ENCODE measurements at places on chromosomes 7 and 10.

DNA sequence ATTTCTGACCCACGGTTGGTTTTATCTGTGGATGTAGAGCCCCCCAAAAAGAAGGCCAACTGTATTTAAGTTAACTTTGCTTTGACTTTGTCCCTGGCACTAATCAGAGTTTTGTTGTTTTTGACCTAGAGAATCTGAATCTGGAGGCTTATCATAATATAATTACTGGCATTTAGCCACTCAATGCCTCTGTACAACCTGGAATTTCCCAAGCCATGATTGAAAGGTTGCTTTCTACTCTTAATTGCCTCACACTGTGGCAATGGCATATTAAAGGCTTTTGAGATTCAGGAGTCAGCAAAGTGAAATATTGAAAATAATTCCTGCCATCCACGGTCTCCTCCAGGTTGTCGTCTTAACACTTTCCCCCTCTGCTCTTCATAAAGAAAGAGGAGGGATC lies 205.2 kb upstream of the GHITM start:
- no peak for DNase-seq

DNA sequence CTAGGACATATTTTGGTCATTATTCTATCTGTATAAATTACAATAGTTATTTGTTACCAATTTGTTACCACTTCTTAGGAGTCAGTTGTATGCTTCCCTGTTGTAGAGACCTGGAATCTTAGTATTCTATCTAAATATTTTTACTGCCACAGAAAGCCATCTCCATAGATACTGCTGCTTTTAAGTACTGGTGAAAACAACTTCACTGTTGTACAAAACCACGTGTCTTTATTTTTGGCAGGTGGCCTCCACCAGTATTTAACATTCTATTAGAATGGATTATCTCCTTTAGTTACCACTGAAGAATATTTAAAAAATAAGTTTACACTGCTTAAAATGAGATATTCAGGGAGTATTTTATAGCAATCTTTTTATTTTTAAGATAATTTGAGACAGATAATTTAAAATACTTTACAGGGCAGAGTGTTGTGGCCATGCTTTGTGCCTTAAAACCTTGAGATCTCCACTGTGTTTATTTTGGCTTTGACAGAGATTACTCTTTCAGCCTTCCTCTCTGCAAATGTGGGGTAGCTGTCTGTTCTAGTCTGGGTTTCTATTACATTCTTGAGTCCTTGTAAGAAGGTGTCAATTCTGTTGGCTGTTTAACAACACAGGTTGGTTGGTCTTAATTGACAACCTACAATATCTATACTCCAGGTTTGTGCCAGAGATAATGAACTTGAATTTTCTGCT lies 185.6 kb downstream of the LRRC4 start:
- DNase-seq, result no peak

- DNase-seq, result no peak
These were observed 196.0 kb downstream of the REEP3 start for GRCh38 chr10:63717027-63717715.

GRCh38 chr10:93436591-93437085 lies 45.5 kb downstream of the MYOF start:
- no peak for DNase-seq

GRCh38 chr7:6631605-6632004 lies 5.5 kb upstream of the ZNF316 start:
- no peak for DNase-seq

GRCh38 chr10:1187151-1187854 lies 131.1 kb downstream of the WDR37 start:
- no peak for DNase-seq

DNA sequence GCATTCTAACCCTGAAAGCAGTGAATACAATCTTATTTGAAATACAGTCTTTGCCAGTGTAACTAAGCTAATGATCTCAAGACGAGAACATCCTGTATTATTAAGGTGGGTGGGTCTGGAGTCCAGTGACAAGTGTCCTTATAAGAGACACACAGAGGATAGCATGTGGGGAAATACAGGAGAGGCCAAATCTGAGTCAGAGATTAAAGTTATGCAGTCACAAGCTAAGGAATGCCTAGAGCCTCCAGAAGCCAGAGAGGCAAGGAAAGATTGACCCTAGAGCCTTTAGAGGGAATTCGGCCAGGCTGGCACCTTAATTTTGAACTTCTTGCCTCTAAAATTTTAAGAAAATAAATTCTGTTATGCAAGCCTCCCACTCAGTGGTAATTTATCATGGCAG lies 87.5 kb upstream of the HGF start:
- DNase-seq, result no peak

GRCh38 chr7:43484678-43485395 lies 98.1 kb upstream of the STK17A start:
- DNase-seq, result no peak

DNA sequence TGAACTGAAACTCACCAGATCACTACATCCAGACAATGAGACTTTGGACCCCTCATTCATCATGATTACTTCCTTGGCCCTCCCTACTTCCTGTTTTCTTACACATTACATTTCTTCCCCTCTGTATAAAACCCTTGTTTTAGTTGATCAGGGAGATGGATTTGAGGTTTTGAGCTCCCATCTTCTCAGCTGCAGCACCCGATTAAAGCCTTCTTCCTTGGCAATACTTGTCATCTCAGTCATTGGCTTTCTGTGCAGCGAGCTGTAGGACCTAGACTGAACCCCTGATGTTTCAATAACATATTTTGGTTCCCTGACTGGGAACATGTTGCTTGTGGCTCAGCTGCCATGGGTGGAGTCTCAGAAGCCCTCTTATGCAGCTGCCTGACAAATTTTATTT lies 33.1 kb downstream of the NOLC1 start:
- DNase-seq, result no peak

GRCh38 chr10:12921163-12921562 lies 80.3 kb downstream of the CCDC3 start:
- no peak for DNase-seq

GRCh38 chr7:73623798-73624668 lies at the start of gene MLXIPL:
MLXIPL (minus strand) TSS chr7:73624522; CDS start chr7:73624492, 30 bp downstream.
- peak; percentile 96 for DNase-seq

GRCh38 chr10:31083765-31084184 lies 52.1 kb upstream of the ZNF438 start:
- DNase-seq, result peak; percentile 29

DNA sequence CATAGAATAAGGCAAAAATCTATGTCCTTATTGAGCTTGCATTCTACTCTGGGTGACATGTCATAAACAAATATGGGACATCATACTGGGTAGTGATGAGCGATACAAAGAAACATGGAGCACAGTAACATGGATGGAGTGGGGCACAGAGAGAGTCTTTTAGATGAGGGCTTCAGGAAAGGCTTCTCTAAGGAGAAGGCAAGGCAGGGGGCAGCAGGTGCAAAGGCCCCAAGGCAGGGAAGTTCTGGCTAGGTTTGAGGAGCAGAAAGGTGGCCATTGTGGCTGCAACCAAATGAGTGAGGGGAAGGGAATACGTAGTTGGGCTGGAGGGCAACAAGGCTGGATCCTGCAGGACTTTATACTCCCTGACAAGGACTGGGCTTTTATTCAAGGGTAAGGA lies 211.4 kb downstream of the HERPUD2 start:
- no peak for DNase-seq

DNA sequence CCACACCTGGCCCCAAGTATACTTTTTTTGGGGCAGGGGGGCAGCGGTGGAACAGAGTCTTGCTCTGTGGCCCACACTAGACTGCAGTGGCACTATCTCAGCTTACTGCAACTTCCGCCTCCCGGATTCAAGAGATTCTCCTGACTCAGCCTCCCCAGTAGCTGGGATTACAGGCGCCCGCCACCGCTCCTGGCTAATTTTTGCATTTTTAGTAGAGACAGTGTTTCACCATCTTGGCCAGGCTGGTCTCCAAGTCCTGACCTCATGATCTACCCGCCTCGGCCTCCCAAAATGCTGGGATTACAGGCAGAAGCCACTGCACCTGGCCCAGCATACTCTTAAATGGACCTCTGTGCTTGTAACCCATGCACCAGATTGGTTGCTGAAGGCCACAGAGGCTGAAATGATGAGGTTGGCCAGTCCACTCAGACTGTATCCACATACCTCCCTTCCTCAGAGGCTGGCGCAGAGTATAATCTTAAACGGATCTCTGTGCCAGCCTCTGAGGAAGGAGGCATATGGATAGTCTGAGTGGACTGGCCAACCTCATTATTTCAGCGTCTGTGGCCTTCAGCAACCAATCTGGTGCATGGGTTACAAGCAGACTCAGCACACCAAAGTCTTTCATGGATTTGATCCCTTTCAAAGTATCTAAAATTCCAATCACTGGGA lies 3.0 kb downstream of the CALN1 start:
- DNase-seq, result no peak

DNA sequence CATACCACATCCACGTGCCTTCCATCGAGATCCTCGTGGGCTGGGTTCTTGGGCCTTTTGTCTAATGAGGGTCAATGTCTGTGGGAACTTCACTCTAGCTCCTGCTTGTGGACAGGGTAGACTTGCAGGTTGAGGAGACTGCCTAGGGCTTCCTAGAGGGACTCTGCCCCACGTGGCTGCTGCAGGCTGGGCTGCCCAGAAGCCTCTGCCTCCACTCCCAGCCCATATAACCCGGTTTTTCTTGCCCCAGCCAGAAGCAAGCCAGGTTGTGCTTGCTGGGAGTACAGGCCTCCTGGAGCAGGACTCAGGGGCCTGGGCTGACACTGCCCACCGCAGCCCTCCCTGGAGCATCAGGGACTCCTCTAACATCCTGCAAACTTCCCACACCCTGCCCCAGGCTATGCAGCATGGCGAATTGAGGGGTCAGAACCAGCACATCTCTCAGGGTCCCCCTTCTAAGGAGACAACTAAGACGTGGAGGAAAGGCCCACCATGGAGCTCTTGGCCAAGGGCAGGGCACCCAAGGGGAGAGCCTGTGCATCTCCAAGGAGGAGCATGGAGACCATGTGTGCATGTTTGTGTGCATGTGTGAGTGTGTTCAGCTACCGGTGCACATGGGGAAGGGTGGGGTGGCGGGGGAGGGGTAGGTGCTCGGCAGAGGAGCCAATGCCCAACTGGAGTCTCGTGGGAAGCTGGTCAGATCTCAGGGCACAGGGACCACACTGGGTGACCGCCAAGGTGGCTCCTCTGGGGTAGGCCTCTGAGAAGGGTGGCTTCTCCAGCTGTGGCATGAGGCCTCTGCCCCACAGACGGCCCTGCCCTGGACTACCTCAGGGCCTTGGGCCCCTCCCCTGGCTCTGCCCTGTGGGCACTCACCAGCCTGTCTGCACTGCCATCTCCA lies 62.6 kb downstream of the RASGEF1A start:
- DNase-seq, result peak; percentile 7

DNA sequence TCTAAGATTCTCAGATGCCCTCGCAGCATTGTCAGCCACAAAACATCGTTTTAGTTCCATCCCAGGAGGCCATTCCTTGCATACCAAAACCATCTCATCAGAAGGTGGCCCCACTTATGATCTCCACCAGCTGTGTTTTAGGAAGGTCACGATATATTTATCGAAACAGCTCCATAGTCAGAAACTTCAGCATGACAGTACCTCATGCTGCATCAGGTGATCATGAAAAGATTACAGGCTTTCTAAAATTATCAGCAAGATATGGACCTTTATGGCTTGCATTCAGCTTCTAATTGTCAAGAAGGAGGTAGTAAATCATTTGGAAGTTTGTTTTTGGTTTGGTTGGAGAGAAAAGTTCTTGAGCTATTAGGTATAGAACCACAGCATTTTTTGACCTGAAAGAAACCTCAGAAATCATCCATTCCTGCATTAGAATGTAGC lies 20.0 kb downstream of the JAZF1 start:
- DNase-seq, result no peak

DNA sequence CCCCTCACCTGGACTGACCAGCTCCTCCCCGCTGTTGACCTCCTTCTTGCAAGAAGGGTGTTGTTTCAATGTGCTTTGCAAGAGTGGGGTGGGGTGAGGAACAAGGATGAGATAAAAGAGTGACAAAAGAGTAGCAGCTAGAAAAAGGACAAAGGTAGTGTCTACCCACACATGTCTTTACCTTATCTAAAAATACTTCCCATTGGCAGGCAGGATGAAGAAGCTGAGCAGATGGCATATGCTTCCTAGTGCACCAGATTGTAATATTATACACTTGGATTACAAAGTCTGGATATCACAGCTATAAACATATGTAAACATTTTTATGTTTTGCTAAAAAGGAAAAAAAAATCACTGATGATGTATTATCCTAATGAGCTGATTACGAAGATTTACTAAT lies 34.5 kb downstream of the CHN2 start:
- DNase-seq, result no peak

DNA sequence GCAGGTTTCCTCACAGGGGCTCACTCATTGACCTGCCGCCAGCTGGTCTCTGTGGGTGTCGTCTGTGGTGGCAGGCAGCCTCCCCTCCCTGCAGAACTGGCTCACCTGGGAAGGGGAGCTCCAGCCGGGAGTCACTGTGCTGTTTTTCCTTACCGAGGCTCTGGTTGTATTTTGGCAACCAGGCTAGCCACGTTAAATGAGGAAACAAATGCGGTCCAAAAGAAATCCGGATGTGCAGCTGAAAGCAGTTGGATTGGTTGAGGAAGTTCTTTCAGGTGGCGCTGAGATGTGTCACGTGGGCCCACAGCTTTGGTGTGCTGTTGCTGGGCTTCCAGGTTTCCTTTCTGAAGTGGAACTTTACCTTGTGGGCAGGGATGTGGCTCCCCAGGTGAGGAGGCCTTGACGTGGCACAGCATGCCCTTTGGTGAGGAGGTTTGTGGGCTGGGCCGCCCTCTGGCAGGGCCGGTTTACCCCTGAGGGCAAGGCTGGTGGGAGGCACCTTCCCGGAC lies 14.2 kb downstream of the MTURN start:
- DNase-seq, result no peak

- no peak for DNase-seq
These were observed 85.5 kb downstream of the PRTFDC1 start for GRCh38 chr10:24866604-24867583.

- DNase-seq, result no peak
These were observed 22.3 kb downstream of the CNPY1 start for GRCh38 chr7:155524018-155524556.

DNA sequence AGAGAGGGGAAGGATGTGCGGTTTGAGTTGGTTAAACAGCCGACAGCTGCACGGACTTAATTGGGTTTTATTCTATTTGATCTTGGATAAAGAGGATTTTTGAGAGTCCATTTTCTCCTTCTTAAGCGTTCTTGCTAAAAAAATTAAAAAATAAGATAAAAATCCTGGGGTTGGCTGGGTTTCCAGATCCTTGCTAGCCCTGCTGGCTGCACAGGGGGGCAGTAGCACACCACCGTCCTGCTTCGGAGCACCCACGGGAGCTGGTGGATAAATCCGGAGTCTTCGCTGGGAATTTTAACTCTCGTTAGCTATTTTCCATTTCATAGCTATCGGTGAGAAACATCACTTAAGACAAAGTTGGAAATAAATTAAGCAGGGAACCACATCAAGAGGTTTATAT lies 792.0 kb downstream of the TYW1 start:
- DNase-seq, result no peak

DNA sequence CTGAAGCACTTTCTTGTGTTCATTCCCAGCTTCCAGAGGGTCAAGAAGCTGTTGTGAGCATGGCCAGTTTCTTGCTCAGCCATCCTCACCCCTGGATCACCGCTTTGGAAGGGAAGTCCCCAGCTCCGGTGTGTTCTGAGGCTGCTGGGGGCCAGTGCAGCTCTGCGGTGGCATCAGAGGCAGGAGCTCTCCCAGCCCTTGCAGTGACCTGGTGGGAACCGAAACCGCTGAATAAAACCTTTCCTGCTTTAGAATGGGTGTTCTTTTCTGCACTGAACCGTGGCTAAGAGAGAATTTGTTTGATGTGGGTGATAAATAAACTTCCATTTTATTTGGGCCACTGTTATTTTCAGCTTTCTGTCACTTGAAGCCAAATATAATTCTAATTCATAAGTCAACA lies 450.9 kb upstream of the VSTM2A start:
- no peak for DNase-seq

GRCh38 chr10:21334891-21335696 lies 190.4 kb downstream of the SKIDA1 start:
- DNase-seq, result no peak

GRCh38 chr10:113412161-113412560 lies 140.7 kb upstream of the HABP2 start:
- no peak for DNase-seq

Data from 8988T (cell line).